ENCODE measurements at places on chromosomes 6 and 20.

DNA sequence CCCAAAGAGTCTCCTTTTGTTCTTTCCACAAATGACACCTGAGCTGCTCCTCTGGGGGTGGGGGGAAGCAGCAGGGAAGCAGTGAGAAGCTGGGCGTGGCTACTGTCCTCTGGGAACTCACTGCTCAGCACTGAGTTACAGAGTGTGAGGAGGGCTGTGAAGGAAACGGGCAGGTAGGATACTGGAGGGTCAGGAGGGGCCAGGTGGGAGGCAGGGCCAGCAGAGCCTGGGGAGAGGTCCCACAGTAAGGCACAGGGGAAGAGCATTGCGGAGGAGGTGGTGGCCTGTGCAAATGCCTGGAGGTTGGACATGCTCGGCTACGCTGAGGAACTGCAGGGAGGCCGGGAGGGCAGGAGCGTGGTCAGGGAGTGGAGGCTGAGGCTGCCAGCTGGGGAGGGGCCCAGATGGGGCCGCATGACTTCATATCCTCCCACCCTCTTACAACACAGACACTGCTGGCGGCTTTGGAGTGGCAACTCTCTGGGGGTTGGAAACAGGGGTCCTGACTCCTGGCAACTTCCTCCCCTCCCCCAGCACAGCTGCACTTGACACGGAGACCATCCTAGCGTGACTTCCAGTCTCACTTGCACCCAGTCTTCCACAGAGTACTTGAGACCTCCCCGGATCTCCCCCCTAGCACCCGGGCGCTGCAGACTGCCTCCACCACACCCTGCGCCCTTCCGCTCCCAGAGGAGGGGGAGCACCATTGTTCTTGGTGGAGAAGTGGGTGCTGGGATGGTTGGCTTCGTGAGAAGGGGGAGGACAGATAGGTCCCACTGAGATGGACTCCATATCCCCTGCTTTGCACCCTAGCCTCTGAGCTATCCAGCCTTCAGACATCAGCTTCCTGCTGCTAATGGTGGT lies 34.2 kb downstream of the RBM38 start:
- DNase-seq = no peak

GRCh38 chr6:147392917-147393625 lies 115.4 kb upstream of the SAMD5 start:
- no peak for DNase-seq

DNA sequence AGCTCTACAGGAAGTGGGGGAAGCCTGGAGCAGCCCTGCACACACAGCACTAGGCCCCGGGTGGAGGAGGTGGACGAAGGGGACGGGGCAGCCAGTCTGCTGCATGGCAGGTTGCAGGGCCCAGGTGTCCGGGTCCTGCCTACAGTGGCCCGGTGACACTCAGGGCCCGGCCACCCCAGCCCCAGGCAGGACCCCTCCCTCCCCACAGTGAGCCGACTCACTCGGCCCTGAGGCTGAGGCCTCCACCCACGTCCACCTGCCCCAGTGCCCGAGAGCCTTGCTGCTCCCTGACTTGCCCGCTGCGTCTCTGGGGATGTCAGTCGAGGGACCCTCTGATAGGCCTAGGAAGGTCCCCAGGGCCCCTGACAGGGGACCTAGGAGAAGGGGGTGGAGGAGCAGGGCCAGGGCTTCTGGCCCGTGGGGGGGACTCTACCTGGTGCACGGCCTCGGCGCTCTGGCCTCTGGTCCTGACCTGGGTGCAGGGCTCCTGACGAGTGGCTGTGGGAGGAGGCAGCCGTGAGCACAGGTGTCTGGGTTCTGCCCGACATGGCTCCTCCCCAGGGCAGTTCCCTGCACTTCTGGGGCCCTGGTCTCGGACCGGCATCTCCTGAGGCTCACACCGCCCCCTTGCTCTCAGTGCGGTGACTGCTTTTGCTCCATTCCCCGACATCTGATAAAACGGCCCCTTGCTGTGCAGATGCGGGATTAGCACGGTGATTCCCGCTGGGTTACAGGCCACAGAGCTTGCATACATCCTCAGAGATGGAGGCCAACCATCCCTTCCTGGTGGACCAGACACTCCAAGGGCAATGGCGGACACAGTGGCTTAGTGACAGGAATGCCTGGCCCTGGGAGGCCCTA lies 20.1 kb downstream of the FRMD1 start:
- DNase-seq = no peak

DNA sequence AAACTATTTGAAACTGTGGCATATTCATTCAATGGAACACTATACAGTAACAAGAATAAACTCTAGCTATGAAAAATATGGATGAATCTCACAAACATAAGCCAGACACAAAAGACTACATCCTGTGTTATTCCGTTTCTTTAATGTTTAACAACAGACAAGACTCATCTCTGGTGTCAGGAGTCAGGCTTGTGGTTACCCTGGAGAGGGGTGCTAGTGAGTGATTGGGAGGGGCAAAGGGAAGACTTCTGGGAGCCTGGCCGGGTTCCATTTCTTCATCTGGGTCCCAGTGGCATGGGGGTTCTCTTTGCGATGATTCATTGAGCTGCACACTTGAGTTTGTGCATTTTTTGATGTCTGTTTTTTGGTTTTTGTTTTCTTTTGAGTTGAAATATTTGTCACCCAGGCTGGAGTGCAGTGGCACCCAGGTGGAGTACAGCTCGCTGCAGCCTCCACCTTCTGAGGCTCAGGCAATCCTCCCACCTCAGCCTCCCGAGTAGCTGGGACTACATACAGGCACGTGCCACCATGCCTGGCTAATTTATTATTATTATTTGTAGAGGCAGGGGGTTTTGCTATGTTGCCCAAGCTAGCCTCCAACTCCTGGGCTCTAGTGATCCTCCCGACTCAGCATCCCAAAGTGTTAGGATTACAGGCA lies 21.2 kb upstream of the TTPAL start:
- DNase-seq = no peak

GRCh38 chr6:26260725-26261490 lies 104.1 kb upstream of the BTN3A2 start:
- no peak for DNase-seq
